GM12891 (cell line): ENCODE measurements at places on chromosomes 2 and 18.

GRCh38 chr2:213934560-213934959 lies 476.3 kb upstream of the VWC2L start:
- peak; percentile 17 for DNase-seq

DNA sequence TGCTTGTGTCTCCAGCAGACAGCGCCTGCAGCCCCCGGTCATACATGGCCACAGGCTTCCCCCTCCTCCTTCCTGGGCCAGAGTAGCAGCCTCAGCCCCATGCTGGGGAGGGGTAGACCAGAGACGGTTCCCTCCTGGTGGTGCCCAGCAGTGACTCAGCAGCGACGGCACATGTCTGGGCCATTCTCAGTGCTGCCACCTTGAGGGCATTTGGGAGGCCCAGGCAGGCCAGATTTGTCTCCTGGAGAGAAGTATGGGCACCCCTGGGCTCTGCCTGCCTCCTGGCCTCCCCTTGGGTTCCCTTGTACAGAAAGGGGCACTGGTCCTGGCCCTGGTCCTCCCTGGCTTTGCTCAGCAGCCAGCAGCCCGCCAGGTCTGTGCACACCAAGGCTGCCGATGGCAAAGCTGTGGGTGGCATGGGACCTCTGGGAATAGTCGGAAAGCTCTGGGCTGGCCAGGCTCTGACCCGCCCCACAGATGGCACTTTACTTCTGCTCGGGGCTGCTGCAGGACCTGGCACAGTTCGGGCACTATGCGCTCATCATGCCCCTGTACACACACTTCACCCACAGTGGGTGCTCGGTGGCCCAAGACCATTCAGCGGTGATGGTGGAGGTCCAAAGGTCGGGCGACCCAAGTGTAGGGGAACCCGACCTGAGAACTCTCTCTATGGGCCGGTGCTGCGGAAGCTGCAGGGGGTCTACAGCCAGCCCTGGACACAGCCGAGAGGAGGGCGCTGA lies 11.4 kb upstream of the ALPI start:
- peak; percentile 57 for DNase-seq

GRCh38 chr18:71322201-71322600 lies 1033.4 kb downstream of the SOCS6 start:
- no peak for DNase-seq

GRCh38 chr2:239267288-239267951 lies 133.4 kb downstream of the HDAC4 start:
- DNase-seq: peak; percentile 88

GRCh38 chr2:71908798-71909197 lies 238.9 kb downstream of the CYP26B1 start:
- no peak for DNase-seq

GRCh38 chr18:54165450-54165849 lies 59.0 kb downstream of the MBD2 start:
- DNase-seq: no peak

DNA sequence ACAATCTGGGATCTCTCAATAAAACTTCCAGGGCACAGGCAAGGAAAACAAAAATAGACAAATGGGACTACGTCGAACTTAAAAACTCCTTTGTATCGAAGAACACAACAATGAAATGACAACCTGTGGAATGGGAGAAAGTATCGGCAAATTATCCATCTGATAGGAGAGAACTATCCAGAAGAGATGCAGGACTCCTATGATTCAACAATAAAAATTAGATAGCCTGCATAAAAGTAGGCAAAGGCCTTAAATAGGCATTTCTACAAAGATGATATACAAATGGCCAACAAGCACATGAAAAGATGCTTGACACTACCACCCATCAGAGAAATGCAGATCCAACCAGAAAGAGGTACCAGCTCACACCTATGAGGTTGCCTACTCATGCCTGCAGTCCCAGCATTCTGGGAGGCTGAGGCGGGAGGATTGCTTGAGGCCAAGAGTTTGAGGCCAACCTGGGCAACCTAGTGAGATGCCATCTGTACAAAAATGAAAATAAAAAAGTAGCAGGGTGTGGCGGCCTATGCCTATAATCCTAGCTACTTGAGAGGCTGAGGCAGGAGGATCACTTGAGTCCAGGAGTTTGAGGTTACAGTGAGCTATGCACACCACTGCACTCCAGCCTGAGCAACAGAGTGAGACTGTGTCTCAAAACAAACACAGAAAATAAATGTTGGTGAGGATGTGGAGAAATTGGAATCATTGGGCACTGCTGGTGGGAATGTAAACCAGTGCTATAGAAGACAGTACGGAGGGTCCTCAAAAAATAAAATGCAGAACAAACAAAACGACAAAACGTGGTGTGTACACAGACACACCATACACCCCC lies 21.6 kb downstream of the TWIST2 start:
- DNase-seq: no peak

GRCh38 chr18:49321797-49322461 lies 138.5 kb downstream of the DYM start:
- DNase-seq: no peak

DNA sequence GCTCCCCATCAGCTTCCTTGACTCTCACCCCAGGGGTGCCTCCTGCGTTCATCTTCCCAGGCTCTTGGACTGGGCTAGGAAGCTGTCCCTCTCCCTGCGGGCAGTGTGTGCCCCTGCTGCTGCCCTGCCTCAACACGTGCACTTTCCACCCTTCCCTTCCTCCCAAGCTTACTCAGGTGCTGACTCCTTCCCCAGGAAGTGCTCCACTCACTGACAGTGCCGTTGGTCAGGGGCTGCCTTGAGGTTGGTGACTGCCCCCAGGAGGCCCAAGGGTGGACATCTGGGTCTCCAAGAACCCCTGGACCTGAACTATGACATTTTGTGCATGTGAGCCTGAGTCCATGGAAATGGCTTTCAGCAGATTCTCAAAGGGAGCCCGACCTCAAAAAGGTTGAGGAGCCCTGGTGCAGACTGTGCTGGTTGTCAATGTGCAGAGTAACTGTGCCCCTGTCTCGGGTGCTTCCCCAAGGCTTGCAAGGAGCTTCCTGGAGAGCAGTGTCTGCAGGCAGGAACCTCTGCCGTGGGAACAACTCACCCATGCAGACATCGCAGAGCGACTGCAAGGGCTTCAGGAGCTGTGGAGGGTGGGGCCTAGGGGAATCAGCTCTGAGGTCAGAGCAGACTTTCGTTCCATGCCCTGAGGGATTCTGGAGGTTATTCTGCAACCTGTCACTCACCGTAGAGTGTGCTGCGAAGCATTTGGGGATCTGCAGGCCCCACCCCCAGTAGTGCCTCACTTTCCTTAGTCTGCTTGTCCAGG lies 116.5 kb upstream of the MCFD2 start:
- DNase-seq: no peak

DNA sequence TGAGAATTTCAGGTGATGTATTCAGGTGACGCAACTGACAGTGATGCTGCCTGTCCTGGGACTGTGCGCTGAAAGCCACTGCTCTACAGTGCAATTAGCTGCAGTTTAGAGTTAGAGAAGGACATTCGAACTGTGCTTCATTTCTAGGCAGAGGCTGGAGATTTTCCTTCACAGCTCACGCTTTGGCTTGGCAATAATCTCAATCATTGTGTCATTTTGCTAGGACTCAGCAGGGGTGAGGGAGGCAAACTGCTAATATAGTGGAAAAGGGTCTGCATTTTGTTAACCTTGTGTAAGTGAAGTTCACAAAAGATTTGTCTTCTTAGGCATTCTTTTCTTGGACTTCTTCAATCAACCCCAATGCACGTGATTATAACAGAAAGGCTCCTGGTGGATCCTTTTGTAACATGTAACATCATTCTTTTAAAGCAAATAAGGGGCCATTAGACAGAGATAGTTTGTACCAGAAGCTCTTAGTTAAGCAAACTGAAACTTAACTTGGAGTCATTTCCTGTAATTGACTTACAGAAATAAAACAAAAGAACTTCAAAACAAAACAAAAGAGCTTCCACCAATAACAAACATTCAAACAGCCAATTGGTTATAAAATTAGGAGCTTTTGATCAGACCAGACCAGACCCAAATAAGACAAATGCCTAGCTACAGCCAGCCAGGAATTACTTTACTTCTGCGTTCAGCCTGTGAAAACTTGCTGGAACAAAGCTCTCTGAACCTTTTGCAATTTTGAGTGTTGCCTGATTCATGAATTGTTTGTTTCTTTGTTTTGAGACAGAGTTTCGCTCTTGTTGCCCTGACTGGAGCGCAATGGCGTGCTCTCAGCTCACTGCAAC lies 1376.3 kb upstream of the CELF4 start:
- DNase-seq: no peak

GRCh38 chr18:49491857-49492693 lies 5.0 kb upstream of the C18orf32 start:
- peak; percentile 87 for DNase-seq
